ENCODE measurements at places on chromosomes 3 and 15.

DNA sequence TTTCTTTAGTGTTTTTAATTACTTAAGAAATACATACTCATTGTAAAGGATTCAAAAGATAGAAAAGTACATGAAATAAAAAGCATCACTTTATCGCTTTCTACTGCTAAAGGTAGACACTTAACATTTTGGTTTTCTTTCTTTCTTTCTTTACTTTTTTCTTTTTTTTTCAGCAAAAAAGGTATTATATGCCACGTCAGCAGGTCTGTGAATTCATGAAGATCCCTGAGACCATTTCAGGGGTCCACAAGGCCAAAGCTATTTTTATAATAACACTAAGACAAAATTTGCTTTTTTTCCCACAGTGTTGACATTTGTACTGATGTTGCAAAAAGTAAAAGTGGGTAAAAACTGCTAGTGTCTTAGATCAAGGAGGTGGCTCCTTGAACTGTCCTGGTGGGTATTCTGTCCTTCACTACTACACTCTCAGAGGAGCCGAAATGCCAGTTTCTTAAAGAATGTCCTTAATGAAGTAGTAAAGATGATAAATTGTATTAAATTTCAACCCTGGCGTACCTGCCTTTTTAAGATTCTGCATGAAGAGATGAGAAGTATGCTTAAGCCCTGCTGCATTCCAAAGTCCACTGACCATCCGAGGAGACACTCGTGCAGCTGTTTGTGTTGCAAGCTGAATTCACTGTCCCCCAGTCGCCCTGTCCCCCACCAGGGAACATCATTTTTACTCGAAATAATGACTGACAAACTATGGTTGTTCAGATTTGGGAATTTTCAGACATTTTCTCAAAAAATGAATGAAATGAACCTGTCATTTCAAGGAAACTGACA is 106.7 kb upstream of the PIAS1 start:
- DNase-seq = no peak

DNA sequence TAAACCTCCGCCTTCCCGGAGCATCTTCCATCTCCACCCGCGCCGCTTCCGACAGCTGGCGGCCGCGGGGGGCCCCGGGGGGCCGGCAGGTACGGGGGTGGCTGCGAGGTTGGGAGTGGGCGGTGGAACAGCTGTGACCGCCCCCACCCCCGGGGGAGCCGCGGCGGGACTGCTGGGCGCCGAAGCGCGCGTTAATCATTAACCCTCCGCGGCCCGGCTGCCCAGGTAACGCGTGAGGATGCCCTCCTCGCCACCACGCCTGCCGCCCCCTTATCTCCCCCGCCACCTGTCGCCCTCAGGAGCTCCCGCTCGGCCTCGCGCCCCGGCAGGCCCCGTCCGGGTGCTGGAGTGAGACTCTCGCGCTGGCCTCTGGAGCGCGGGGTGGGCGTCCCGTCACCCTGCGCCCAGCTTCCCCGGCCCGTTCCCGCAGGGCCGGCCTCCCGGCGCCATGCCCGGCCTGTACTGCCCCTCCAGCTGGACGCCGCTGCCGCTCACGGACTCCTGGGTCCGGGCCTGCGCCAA is 757 bp downstream of the VWA5B2 start:
- no peak for DNase-seq

DNA sequence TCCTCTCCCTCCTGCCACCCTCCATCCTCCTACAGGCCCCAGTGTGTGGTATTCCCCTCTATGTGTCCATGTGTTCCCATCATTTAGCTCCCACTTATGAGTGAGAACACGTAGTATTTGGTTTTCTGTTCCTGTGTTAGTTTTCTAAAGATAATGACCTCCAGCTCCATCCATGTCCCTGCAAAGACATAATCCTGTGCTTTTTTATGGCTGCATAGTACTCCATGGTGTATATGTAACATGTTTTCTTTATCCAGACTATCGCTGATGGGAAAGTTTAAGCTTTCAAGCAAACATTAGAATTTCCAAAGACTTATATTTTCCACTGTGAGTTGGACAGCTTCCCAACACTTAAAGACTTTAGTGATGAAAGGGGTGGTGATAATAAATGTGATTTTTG is 105.9 kb upstream of the PIAS1 start:
- DNase-seq = no peak

DNA sequence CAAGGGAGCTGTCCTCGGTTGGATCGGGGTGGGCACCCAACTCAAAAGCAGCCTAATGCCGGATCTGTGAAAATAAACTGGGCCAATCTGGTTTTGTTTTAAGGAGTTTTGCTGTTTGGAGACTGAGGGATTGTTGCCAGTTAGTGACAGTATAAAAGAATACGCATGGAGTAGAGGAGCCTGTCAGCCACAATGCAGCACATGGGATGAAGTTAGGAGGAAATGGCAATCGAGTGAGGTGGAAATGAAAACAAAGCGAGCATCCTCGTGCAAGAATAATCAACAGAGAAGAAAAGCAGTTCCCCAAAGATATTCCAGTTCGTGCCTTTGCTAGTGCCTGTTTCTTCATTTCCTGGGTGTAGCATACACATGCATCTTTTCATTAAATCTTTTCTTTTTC is 108.4 kb upstream of the RORA start:
- DNase-seq = no peak

- DNase-seq = no peak
Measured at GRCh38 chr3:127820826-127821313, 1.4 kb downstream of the MGLL start.

DNA sequence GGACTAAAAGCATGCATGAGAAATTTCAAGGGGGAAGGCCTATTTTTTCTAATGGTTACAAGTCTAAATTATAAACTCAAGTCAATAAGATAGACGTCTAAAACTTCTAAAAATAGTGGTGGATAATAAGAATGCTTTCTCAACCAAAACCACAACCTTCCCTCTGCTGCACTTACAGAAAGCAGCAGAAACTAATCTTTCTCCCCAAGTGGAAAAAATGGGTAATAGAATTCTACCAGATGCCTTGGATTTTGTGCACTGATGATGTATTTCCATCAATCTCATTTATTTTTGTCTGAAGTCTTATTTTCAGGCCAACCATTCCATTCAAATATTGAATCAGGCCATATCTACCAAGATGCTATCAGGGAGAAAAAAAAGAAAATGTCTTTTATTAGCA is 344.7 kb downstream of the NEK10 start:
- no peak for DNase-seq

DNA sequence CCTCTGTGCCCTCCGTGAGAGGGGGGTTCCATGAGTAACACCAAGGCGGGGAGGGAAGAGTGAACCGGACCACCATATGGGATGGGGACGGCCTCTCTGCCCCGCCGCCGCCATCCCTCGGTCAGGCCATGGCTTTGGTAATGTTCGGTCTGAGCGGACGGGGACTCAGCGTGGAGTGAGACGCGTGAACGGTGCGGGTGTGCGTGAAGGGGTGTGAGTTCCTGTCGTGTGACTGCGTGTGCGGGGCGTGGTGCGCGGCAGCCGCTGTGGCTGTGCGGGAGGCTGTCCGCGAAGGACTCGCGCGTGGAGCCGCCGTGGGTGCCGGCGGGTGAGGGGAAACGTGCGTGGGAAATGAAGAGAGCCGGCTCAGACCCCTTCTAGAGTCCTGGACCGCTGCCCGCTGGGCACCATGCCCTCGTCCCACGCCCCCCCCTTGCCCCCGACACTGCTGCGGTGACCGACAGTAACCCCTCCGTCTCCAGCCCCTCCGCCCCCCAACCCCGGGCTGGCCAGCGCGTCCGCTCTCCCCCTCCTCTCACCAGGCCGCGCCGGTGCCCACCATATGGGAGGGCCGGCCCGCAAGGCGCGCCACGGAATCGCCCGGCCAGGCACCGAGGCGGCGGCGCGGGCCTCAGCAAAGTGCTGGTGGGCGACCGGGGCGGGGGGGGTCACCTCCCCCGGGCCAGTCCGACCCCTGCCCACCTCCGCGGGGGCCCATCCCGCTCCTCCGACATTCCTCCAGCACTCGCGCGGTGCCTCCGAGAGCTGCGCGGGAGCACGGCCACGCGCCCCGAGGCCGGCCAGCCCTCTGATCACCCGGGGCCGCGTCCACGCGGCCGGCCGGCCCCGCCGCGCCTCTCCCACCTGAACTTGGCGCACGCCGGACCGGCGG is 589 bp downstream of the KLF15 start:
- no peak for DNase-seq

DNA sequence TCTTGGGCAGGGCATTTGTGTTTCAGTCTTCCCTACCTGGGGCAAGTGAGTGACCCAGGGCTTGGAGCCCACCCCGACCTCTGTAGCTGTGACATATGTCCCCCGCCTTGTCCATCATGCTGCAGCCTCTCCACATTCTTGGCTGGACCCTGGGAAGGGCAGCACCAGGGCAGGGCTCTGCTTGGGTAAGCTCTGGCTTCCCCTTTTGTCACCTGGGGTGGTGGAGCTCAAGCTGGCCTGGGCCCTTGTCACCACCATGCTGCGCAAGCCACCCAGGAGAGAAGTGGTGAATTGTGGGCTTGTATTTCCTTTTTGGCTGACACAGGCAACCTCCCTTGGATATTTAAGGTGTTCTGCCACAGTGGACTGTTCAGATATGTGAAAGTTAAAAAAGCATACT is 29.3 kb downstream of the SPSB4 start:
- DNase-seq = no peak

Data from esophagus squamous epithelium (tissue), 5 donors.